ENCODE measurements at places on chromosomes 2 and 18.

GRCh38 chr2:208488686-208489564 is 82.3 kb downstream of the PTH2R start:
- DNase-seq: no peak

- DNase-seq: no peak
Measured at GRCh38 chr2:232894746-232895145, 24.7 kb downstream of the SNORC start.

DNA sequence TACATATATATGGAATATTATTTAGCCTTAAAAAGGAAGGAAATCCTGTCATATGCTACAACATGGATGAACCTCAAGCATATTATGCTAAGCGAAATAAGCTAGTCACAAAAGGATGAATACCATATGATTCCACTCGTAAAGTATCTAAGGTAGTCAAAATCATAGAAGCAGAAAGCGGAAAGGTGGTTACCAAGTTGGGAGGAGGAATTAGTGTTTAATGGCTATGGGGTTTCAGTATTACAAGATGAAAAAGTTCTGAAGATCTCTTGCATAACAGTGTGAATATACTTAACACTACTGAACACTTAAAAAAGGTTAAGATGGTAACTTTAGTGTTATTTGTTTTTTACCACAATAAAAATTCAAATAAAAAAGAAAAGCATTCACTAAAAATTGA is 99.0 kb downstream of the MGAT5 start:
- no peak for DNase-seq

- DNase-seq: no peak
Measured at GRCh38 chr2:234333168-234334130, 163.4 kb downstream of the ARL4C start.

GRCh38 chr2:172888714-172889669 is 153.3 kb downstream of the RAPGEF4 start:
- no peak for DNase-seq

DNA sequence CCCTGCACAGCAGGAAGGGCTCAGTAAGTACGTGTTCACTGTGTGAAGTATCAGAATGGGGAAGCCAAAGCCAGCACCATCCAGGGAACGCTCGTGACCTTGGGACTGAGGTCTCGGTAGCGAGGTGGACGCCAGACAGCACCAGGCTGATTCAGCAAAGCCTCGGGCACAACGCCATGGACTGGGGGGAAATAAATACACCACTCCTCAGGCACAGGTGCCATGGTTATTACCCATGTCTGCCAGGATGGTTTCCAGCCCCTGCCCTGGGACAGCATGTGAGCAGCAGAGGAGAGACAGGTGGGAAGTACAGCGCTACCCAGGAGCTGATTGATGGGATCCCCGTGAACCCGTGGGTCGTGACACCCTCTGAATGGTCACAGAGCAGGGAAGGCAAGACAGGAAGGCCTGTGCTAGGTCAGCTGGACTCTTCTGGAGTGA is 53.0 kb downstream of the REEP1 start:
- no peak for DNase-seq

GRCh38 chr18:3410273-3410672 is 39.7 kb upstream of the TGIF1 start:
- no peak for DNase-seq

DNA sequence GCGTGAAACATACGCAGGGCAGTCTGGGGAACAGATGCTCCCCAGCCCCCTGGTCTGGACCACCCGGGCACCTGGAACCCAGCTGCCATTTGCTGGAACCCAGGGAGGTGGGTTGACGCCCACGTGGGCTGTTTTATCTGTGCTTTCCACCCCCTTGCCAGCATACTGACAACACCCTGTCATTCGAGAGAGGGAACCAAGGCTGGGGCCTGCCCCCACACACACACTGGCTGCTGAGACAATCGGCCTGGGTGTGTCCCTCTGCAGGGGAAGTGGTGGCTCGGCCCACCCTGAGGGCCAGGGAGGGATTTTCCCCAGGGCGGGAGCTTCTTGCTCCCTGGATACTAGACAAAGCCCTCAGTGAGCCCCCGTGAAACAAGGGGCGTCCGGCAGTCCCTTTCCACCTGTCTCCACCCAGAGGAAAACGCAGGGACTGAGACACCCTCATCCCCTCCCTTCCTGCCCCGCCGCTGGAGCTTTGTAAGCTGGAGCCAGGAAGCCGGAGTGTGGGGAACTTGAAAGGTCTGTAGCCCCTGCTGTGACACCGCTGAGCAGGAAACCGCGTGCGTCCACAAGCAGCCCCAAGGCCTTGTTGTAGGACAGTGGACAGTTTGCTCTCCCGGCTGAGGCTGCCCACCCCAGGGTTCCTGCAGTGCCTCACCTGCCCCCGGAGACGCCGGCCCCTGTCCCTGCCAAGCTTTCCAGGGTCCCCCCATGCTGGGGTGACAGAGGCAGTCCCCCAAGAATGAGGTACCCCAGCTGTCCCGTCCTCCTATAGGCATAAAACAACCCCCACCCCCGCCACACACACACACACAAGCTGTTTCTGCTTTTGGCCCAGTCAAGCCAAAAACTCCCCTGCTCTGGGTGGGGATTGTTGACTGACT is 14.1 kb upstream of the KLF11 start:
- DNase-seq: no peak

- DNase-seq: no peak
Measured at GRCh38 chr2:159111346-159111927, 143.0 kb downstream of the TANC1 start.

DNA sequence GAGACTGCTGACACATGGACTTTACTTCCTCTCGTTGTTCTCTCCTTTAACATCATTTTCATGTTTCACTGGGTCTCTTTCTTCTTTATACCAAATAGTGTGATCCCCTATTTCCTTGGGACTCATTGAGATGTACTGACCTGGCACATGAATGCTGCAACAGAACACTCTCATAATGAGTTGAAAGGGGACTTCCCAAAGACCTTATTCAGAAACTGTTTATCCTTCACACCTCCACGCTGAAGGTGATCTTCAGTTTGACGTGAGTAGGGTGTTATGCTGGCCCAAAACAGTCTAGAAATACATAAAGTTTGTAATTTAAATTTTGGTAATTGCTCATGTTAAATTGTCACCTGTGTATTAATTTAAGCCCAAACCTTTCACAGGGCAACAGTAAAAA is 1096.8 kb upstream of the GYPC start:
- no peak for DNase-seq

- DNase-seq: peak; percentile 57
Measured at GRCh38 chr2:237143676-237144440, 58.2 kb downstream of the COPS8 start.

- DNase-seq: no peak
Measured at GRCh38 chr2:156769802-156770201, 333.6 kb downstream of the GPD2 start.

DNA sequence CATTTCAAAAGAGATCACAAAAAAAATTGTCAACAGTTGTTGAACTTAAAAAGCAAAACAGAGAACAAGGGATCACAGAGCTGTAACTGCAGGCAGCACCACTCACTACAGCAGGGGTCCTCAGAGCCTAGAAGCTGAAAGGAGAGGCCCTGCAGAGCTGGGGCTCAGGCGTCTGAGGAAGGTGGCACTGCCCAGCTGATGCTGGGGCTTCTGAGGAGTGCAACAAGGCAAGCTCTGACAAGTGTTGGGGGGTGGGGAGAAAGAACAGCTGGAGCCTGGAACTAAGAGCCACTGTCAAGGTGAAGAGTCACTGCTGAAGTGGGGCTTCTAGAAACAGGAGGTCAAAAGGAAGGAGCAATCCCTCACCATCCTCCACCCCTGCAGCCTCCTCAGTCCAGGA is 46.2 kb downstream of the FTCDNL1 start:
- no peak for DNase-seq

GRCh38 chr2:19895535-19895934 is 6.2 kb downstream of the TTC32 start:
- DNase-seq: no peak
